NCI-H2107 (cell line): ENCODE measurements at places on chromosomes 13 and 19.

- no peak for DNase-seq
Observed at GRCh38 chr13:110285991-110286832, 20.7 kb downstream of the COL4A1 start.

GRCh38 chr13:60838581-60838980, 441.6 kb downstream of the TDRD3 start:
- DNase-seq: no peak

- no peak for DNase-seq
Observed at GRCh38 chr13:74644229-74644628, 510.0 kb upstream of the KLF12 start.

DNA sequence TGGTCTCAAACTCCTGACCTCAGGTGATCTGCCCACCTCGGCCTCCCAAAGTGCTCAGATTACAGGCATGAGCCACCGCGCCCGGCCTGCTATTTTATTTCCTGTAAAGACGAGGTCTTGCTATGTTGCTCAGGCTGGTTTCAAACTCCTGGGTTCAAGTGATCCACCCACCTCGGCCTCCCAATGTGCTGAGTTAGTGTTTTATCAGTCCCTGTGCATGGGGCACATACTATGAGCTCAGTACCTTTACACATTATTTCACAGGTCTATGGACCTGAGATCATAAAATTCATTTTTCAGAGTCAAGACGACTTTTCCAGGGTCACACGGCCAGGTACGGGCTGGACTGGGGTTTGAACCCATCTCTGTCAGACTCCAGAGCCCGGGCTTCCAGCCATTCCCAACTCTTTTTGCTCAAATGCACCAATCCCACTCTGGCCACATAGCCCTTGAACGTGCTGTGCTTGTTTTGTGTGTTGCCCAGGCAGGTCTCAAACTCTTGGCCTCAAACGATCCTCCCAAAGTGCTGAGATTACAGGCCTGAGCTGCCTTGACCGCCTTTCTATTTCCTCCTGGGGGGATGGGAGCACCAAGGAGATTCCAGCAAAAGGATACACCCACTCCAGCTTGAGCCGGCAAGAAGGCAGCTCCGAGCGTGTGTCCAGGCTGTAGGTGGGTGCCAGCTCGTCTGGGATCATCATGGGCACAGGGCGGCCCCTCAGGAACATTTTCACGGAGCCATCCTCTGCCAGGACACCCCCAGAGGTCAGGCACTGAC, 1.1 kb downstream of the EML2 start:
- no peak for DNase-seq

DNA sequence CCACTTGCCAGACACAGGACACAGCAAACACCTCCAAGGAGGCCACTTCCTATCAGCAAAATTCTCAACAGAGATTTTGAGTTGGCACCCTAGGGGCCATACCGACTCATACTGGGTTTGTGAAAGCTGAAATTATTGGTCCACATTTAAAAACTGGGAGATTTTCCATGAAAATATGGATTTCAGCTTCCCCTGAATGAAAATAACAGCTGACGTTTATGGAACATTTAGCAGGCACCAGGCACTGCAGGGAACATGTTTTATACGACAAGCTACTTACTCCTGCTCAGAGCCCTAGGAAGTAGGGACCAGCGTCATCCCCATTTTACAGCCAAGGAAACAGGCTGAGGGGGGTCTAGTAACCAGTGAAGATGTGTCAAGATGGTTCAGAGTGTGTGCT, 169.3 kb downstream of the IER2 start:
- no peak for DNase-seq
